ENCODE measurements at places on chromosomes 4 and X.
A peak's percentile ranks its signal among the peaks of the same experiment; 100 is the strongest.

- no peak for DNase-seq
These were observed 248.7 kb downstream of the CAMK2D start for GRCh38 chr4:113512880-113513279.

DNA sequence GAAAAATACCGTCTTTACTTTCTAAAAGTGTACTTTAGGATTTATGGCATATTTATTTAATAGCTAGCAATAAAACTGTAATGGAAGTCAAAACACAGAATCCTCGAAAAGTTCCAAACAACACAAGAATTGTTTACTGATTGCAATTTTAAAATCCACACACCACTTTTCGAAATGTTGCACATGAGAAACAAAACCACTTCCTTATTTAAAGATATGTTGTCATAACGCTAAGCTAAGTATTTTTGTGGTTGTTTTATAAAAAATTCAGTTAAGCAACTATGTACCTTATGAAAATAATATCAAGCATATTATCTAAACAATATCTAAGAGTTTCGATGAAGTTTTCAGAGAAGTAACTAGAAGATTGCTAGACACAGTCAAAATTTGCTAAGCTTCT lies 344 bp downstream of the TMPRSS11D start:
- DNase-seq: no peak

- DNase-seq: peak; percentile 74
These were observed 717 bp downstream of the PPP3CA start for GRCh38 chr4:101346351-101347266.

- DNase-seq: no peak
These were observed 25.5 kb downstream of the CHST7 start for GRCh38 chrX:46599051-46599560.

DNA sequence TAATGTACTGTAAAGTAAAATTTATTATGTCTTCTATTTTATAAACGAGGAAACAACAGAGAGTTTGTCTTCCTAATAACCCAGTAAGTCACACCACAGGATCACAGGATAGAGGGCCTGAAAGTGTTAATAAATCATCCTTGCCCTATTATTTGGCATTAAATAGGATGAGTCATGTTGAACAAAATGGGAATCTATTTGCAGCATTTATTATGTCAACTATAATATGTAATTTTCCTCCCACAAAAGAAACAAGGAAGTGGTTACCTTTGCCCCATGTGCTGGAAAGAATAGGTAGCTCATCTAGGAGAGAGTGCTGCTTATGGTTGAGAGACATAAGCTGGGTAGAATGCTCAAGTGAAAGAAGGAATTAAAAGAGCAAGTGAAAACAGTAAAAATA lies 237.6 kb upstream of the NDST3 start:
- no peak for DNase-seq

- DNase-seq: no peak
These were observed 107.0 kb downstream of the ABLIM2 start for GRCh38 chr4:8051644-8052043.

DNA sequence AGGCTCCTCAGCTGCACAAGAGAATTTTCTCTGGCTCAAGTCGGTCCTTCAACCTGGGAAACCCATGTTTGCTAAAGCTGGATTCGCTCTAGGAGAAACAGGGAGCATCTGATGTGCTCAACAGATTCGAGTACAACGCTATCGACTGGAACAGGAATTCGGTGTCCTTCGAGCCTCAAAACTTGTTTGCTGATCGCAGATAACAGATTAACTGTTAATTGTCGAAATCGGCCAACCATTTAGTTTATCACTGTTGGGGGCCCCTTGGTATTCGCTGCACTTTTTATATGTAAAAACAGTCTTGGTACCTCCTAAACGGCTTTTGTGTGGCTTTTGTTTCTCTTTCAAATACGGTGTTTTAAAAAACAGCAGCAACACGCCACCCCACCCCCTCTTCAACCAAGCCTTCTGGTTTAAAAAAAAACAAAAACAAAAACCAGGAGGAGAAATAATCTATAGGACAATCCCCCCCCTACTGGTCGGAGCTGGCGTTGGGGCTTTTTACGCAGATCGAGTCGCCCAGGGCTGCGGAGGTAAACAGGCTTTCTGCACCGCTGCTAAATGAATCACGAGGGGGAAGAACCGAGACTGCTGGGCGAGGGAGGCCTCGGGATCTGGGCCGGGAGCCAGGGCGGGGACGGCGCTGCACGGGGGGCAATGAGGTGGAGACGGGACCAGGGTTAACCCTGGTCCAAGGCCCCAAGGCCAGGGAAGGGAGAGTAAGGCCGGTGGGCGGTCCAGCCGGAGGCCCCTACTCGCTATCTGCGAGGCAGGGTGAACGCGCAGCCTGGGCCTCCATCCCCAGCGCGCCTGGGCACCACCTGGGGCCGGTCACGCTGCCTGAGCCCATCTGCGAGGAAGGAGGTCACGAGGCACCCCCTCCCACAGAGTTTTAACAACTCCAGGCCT lies 71.7 kb upstream of the BCOR start:
- peak; percentile 70 for DNase-seq

DNA sequence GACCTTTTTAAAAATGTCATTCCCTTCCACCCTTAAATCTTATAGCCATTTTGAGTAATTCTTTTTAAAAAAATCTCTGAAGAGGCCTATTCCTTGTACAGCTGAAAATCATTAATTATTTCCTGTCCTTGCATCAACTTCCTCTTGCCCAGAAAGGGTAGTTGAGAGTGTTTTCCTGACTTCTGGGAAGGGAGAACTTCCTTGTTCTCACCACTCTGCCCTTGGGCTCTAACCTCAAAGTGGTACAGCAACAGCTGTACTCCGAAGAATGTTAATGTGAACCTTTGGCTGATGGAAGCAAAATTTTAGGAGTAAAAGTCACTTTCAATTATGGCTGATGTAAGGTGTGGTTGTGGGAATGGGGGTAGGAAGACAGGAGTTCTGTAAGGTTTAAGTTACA lies 15.1 kb upstream of the FABP2 start:
- DNase-seq: no peak

GRCh38 chrX:118553042-118553710 lies 57.6 kb downstream of the DOCK11 start:
- no peak for DNase-seq

DNA sequence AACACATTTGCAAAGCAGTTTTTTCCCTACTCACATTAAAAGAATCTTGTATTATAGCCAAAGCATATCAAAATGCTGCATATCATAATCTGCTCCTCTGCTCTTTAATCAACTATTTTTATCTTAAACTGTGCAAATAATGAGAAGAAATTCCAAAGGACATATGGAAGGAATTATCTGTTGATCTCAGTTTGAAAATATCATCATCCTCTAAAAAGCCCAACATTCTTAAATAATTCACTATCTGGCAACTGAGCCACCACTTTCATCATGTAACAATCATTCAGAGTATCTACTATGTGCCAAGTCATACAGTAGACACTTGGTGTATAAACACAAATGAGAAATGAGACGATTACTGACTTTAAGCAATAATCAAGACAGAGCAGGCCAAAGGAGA lies 63.0 kb downstream of the PRSS12 start:
- no peak for DNase-seq

DNA sequence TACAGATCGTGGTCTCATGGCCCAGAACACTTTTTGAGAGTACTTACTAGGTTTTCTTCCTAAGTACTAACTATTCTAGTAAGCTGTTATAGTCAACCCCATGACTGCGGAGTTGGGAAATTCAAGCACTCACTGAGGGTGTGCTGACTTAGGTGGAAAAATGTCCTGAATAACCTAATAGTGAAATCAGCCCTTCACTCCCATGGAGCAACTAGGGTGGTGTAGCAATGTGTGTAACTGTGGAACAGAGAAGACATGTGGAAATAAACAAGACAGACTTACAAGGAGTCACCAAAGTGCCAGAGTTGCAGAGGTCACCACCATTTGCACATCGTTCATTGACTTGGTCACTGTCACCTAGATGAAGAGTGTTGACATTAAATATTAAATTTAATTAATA lies 12.1 kb upstream of the VSIG4 start:
- no peak for DNase-seq

DNA sequence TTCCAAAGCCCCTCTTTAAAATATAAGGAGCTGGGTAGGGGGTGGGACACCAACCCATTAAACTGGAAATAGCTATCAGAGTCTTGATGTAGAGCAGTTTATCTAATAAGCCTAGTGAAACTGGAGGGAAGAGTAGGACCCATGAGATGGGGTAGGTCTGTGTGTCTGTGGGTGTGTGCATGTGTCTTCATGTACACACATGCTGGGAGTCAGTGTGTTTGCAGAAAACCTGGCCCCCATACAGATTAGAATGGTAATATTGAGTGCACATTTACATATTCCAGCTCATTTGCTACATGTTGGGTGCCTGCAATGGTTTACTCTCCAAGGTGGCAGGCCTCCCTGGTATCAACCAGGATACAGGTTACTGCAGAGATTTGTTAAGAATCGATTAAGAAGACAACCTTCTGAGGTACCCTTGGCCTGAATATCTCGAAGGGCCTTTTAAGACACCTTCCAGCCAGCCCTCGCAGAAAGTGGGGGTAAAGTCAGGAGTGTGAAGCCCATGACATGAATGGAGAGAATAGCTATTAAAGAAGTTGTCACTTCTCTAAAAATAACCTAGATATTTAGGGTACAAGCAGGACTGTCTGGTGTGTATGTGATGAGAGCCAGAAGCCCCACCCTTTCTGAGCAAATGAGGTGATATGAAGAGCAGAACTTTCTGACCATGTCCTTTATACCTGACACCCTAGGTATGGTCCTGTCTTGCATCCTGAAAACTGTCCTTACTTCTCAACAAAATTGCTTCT lies 75.7 kb upstream of the TEX13D start:
- DNase-seq: no peak

DNA sequence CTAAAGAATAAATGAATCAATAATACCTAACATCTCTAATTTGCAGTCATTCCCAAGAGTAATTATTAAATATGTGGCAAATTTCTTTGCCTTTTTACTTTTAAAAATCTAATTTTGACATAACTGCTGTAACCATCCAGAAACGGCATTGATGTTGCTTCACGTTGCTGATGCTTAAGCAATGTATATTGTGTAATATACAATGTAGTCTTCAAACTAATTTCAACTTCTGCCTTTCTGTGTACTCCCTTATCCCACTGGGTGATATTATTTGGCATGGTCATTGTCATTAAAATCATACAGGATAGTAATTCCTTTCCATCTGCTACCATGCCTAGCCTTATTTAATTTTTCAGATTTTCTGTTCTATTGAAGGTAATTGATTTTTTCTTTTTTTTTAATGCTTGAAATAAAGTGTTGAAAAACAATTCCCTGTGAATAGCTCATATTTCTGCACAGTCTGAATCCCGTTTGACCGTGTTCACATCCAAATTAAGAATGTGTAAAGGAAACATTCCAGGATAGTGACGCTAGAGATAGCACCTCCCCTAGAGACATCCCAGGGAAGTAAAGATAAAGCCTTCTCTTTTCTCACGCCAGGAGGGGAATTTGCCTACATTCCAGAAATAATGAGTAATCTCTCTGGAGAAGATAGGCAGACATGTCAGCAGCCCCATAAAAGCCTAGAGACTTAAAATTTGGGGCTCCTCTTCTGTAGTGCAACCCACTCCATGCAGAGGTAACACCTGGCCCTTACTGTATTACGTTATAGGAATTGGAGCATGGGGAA lies 8.6 kb downstream of the FAM200B start:
- DNase-seq: no peak

DNA sequence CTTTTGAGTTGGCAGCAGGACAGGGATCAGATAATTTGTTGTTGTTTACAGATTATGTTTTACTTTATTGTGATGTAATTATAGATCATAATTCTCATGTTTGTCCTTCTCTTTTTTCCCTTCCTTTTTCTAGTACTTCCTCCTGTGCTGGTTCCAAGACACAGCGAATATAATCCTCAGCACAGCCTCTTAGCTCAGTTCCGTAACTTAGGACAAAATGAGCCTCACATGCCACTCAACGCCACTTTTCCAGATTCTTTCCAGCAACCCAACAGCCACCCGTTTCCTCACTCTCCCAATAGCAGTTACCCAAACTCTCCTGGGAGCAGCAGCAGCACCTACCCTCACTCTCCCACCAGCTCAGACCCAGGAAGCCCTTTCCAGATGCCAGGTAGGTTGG lies 58.0 kb downstream of the SMAD1 start:
- DNase-seq: no peak

GRCh38 chrX:72247206-72247942 lies 8.5 kb upstream of the ERCC6L start:
- no peak for DNase-seq

DNA sequence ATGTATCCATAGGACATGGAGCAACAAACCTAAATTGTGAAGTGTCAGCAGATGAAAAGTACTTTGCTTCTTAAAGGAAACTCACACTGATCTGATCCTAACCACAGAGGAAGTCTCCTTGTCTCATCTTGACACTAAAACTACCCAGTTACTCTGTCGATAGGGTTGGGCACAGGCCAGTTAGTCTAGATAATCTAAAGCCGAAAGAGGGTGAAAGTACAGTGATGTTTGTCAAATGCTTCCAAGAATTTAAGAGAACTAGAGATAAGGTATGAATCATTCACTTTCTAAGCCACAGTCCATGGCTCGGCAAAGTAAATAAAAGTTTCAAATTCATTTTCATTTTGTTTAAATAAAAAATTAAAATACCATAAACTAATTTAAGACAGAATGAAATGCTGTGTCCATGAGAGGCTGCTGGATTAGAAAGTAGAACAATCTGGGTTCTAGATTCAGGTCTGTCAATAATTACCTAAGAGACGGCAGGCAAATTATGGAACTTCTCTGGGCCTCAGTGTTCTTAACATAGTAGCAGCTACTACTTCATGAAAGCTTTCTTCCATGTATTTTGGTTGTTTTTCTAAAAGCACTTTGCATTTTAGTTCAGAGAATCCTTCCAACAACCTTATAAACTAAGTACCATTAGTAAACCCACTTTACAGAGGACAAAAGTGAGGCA lies 176.7 kb downstream of the LDB2 start:
- no peak for DNase-seq

DNA sequence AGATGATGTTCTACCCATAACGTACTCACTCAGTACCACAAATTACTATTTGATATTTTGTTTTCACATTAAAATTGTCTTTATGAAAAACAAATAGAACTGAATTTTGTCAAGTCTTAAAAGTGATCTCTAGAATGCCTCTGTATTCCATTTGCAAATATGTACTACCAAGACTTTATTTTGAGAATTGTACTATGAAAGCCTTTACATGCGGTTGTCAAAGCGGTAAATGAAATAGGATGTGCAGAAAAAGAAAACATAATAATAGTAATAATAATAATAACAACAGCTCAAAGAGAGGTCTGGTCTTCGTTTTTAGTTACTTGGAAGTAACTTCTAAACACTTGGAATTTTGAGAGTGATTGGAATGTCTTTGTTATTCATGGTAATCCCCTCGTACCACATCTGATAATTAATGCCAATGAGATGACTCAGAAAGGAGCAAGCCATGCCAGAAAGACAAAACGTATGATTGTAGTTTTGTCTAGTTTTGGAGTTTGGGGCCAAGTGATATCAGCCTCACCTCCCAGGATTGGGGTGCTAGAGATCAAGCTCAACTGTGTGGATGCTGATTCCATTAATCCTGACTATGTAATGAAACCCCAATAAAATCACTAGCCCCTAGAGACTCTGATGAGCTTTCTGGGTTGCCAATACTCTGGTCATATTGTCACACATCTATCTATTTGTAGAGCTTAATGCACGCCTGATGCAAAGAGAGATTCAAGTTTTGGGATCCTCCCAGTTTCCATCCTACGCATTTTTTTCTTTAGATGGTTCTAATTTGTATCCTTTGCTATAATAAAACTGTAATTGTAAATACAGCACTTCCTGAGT lies 20.2 kb upstream of the CTSO start:
- DNase-seq: no peak

GRCh38 chrX:1182211-1182610 lies 30.2 kb downstream of the CRLF2 start:
- DNase-seq: no peak

GRCh38 chrX:145549496-145549895 lies 268.1 kb upstream of the SLITRK2 start:
- no peak for DNase-seq

GRCh38 chr4:114277690-114278089 lies 298.2 kb upstream of the ARSJ start:
- no peak for DNase-seq
